ENCODE measurements at places on chromosomes 3 and 15.
A peak's percentile ranks its signal among the peaks of the same experiment; 100 is the strongest.

DNA sequence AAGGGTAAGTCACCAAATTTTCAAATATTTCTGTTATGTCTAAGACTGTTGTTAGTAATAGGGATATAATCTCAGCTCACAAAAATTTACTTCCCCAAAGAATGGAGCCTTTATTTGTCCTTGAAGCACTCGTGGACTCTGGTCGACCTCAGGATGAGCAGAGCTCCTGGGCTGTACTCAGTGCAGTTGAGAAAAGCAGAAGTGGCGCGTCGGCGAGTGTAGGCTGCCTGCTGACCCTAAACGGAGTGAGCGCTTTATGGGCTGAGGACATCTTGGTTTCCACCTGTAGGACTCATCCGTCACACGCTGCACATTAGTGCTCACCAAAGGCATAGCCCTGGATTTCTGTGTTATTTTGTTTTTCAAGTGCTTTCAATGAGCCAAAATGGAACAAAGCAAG, 11.0 kb downstream of the GABRA5 start:
- DNase-seq: no peak

- peak; percentile 76 for DNase-seq
Observed at GRCh38 chr15:77118882-77119321, 48.0 kb upstream of the TSPAN3 start.

DNA sequence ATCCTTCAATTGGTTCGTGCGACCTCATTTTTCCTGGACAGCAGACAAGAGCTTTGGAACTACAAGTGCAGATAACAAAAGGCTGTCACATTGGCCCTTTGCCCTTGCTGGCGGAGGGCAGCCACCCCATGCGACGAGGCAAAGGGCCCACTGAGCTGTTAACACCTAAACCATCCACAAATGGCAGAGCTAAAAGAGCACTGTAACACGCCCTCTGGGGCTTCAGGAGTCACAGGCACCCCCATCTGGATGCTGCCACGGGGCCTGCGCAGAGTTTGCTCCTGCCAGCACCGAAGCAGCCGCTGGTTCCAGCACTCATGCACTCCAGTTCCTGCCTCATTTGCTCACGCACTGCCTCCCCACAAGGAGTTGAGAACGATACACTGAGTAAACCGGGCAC, 524.9 kb downstream of the ZNF385D start:
- DNase-seq: no peak

- no peak for DNase-seq
Observed at GRCh38 chr15:28903555-28903954, 17.8 kb downstream of the APBA2 start.

- peak; percentile 59 for DNase-seq
Observed at GRCh38 chr15:47514200-47514652, 203.1 kb upstream of the SEMA6D start.

GRCh38 chr15:25733856-25734679, 129.1 kb downstream of the ATP10A start:
- no peak for DNase-seq

DNA sequence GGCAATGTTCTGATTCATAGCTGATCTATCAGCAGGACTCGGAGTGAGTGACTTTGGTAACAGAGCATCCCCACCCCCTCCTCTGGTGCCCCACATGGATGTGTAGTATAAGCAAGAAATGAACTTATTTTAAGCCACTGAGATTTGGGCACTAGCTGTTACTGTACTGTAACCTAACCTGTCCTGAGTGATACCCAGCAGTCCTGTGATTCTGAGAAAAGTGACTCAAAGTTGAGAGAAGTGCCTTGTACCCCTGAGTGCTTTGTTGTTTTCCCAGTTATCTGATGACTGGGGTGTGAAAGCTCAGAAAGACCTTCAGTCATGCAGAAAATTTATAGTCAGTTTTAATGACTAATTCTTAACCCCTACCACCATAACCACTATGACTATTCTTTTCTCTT, 439.9 kb upstream of the RBMS3 start:
- DNase-seq: no peak

GRCh38 chr3:186902713-186903112, 27.6 kb upstream of the ST6GAL1 start:
- no peak for DNase-seq

DNA sequence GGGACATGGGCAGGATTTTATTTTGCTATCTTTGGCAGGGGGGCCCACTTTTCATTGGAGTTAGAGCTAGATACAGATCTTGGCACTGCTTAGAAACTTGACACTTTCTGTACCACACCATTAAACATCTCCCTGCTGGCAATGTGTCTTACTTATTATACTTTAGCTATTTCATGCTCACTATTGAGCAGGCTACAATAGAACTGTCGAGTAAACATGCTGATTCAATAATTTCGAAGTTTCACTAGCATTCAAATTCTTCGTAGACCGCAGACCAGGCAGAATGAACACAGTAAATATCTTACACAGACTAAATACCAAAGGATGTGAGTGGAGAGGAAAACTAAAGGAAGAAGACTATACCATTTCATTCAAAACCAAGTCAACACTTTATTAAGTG, 180.8 kb downstream of the UNC13C start:
- no peak for DNase-seq

GRCh38 chr3:72821161-72821781, 27.0 kb downstream of the SHQ1 start:
- DNase-seq: peak; percentile 70

- DNase-seq: no peak
Observed at GRCh38 chr3:133548090-133548489, 25.4 kb upstream of the CDV3 start.

GRCh38 chr15:97177151-97177577, 783.3 kb upstream of the ARRDC4 start:
- peak; percentile 32 for DNase-seq

GRCh38 chr3:71926616-71927015, 141.7 kb upstream of the PROK2 start:
- no peak for DNase-seq

DNA sequence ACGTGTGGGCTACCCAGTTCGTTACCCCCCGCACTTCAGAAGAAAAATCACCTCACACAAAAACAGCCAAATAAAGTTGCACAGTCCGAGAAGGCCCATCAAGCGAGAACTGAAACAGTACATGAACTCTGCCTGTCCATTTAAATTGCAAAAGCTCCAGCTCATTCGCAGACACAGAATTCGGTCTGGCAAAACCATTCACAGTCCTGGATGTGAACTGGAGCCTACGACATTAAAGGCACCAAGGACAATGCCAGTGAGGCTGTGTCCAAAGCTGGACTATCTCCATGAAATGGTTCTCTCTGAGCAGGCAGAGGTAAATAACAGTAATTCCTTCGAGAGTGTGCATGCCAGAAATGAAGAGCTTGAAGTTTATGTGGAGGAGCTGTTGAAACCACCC, 261.3 kb upstream of the ICE2 start:
- no peak for DNase-seq

- DNase-seq: no peak
Observed at GRCh38 chr3:147509448-147509847, 100.3 kb downstream of the ZIC1 start.

DNA sequence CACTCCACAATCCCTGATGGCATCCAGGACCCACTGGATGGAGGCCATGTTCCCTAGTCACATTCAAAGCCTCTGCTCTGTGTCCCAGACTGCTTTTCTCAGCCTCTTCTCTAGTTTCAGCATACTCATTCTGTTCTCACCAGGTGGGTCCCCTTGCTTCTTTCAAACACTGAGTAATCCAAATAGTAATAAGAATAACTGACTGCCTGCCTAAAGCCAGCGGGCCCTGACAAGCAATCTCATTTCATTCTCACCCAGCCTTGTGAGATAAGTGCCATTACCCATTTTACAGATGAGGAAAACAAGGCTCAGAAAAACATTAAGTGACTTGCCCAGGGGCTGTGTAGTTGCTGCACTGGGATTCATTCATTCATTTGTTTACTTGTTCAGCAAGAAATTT, 25.4 kb downstream of the MAPKAPK3 start:
- DNase-seq: no peak

GRCh38 chr3:58588030-58588614, 10.9 kb upstream of the FAM107A start:
- peak; percentile 51 for DNase-seq

DNA sequence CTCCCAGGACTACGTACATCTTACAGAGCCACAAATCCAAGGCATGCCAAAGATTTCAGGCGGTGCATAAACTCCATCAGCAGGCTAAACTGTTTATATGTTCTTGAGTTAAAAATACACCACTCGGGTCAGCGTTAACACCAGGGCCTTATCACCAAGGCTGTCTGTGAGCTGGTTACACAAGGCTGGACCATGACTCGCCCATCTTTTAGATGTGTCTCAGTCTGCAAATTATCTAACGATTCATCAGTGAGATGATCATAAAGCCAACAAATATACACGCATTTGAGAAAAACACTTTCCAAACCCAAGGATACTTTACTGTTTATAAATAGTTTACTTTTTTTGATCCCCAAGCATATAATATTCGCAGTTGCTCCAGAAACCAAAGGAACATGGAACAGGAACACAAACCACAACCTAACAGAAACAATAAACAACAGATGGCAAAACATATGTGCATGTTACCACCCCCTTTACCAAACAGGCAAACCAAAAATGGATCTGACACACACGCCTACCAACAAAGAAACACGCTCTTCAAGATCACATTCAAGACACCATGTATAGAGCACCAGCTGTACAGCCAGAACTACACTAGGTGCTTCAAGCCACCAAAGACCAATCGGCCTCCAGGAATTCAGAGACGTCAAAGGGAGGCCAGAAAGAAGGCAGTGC, 15.4 kb downstream of the LRIG1 start:
- peak; percentile 93 for DNase-seq

- no peak for DNase-seq
Observed at GRCh38 chr3:149819432-149819831, 6.4 kb downstream of the RNF13 start.

- no peak for DNase-seq
Observed at GRCh38 chr3:184178521-184179138, 4.0 kb downstream of the AP2M1 start.

DNA sequence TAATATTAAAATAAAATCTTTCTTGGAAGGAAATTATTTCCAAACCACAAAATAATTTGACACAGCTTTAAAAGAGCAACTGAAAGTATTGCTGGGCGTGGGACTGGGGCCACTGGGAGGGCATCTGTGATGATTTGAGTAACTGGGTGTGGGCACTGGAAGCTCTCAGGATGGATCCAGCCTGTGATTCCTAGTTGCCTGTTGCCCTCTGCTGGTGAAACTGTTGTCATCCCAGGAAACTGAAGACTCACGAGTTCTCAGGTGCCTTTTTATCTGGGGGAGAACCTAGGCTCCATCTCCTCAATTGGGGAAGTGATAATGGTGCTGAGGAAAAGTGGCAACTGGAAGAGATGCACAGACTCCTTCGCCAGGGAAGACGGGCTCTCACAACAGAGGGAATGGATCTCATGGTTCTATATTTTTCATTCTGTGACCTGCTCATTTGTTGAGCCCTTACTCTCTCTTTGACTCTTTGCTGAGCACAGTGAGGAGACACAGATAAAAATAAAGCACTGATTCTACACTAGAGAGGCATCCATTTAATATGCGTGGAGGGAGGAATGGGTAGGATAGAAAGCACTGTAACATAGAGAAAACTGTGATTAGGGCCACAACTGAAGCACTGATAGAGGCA, 61.6 kb downstream of the TPRG1 start:
- peak; percentile 70 for DNase-seq

- no peak for DNase-seq
Observed at GRCh38 chr3:173591401-173591800, 193.9 kb downstream of the NLGN1 start.

DNA sequence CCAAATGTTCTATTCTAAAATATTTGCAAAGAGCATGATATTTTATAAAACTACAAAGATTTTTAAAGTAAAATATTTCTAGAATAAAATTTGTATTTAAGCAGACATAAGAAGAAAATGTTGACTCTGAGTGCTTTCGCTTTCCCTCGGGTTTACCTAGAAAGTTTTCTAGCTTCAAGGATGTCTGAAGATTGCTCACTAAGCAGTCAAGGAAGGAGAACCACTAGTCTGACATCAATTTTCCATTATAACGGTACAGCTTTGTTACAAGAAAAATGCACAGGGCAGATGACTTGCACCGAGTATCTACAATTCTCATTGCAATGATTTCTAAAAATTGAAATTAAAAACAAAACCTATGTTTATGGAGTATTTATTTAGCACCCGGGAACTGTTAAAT, 14.2 kb downstream of the GPR15 start:
- no peak for DNase-seq

DNA sequence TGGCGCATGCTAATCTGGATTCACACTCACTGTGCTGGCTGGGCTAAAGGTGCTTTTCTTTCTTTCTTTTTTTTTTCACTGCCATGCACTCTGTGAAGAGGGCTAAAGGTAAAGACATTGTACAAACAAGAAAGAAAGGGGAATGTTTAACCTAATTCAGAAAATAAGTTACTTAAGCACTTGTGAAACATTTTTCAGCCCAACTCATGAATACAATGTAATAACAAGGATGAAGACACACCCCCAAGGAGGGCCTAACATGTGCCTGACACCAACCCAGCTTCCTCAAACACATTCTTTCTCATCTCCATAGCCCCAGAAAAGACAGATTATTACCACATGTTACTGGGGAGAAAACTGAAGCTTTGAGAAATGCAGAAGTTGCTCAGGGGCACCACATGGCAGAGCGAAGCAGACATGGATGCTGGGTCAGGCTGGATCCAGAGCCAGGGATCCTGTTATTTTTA, 5.7 kb downstream of the STIMATE start:
- no peak for DNase-seq

GRCh38 chr15:85860394-85861161, 65.9 kb upstream of the KLHL25 start:
- no peak for DNase-seq

- no peak for DNase-seq
Observed at GRCh38 chr3:191721390-191721861, 260.5 kb downstream of the PYDC2 start.

GRCh38 chr3:12579905-12580304, 23.0 kb downstream of the MKRN2 start:
- peak; percentile 68 for DNase-seq

DNA sequence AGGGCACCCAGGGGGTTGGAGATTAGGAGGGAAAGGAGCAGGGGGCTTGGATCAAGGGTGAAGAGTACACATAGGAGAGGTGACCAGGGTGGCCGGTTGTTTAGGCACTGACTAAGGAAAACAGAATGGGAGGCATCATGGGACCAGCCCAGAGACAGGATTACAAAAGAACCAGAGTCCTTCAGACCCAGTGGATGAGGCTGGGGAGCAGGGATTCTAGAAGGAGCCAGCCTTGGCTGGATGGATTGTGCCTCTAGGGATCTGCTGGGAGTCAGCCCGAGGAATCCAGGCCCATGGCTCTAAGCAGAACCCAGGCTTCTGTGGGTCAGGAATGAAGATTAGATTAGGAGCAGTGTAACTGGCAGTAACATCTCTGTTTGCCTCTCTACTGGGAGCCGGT, 98.6 kb downstream of the ARNT2 start:
- DNase-seq: no peak

- DNase-seq: no peak
Observed at GRCh38 chr3:106208967-106209366, 340.2 kb upstream of the CBLB start.

GRCh38 chr3:57863380-57863779, 107.3 kb downstream of the SLMAP start:
- no peak for DNase-seq

GRCh38 chr3:72008226-72008996, 223.5 kb upstream of the PROK2 start:
- DNase-seq: peak; percentile 30
